ENCODE measurements at places on chromosomes 2 and 18.

GRCh38 chr18:12996661-12997292 lies 5.6 kb downstream of the CEP192 start:
- DNase-seq: no peak

DNA sequence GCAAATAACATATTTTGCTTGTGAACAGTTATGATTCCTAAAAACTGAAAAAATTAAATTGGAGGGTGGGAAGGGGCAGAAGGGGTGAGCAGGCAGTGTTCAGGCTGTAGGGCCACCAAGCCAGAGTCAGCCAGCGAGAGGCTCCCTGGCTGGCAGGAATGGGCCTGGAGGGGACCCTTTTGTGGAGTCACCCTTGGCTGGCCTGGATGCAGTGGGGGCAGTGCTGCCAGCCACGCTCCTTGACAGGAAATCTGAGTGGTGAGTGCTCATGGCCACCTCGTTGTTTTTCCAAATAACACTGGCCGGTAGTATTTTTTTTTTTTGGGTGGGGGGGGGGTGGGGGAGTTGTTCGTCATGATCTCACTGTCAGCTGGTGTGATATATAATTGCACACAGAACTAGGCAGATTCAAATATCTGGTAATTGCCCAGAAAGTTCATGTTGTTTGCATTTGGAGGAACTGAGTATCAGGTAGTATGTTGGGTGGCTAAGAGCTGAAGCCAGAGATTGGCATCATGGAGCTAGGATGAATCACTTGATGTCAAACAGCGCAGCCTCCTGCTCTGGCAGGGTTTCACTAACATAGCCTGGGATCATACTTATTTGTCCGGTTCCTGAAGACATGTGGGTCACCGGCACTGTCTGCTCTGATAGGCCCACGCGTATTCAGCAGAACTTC lies 160.0 kb downstream of the PTGR3 start:
- no peak for DNase-seq

GRCh38 chr2:177264209-177264692 lies 276 bp downstream of the NFE2L2 start:
- DNase-seq: no peak

DNA sequence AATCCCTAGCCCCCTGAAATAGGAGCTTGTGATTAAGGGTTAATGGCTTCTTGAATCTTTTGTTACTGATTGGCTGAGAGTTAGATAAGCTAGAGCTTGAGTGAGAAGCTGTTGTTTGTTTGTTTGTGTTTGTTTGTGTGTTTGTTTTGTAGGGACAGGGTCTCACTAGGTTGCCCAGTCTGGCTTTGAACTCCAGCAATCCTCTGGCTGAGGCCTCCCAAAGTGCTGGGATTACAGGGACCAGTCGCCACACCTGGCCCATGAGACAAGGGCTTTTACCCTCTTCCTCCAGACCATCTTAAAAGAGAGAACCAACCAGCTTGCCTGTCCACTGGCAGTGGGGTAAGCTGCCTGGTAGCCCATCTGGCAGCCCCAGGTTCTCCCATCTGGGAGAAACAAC lies 58.1 kb downstream of the SH2D6 start:
- no peak for DNase-seq

GRCh38 chr2:88596141-88596830 lies 31.0 kb downstream of the EIF2AK3 start:
- no peak for DNase-seq

DNA sequence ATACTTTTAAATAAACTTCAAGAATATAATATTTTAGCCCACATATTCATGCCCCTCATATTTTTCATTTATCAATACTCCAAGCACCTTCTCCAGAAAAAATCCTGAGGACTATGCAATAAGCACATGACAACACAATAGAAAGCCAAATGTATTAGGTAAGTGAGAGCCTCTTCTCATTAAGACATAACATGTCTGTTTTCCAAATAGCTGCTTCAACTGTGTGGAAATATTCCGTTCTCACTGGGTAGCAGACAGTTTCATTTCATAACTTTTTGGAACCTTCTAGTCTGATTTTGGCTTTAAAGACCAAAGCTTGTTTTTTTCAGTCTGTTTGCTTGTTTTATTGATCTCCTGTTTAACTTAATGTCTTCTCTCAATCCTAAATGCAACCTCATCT lies 137.8 kb downstream of the PIK3C3 start:
- DNase-seq: no peak

- peak; percentile 62 for DNase-seq
Measured at GRCh38 chr2:174748948-174749347, 15.3 kb downstream of the CHRNA1 start.

DNA sequence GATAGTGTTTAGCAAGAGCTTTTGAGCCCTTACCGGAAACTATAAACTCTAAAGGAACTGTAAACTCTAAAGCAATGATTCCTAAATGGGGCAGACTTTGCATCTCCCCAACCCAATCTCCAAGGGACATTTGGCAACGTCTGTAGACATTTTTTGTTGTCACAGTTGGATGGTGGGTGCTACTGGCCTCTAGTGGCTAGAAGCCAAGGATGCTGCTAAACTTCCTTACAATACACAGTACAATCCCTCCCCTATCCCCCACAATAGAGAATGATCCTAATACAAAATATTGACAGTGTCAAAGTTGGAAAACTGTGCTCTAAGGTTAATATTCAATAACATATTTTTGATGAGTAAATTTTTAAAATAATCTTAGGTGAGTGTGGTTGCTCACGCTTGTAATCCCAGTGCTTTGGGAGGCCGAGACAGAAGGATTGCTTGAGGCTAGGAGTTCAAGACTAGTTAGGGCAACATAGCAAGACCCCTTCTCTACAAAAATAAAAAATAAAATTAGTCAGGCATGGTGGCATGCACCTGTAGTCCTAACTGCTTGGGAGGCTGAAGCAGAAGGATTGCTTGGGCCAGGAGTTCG lies 66.7 kb downstream of the PTPN4 start:
- DNase-seq: no peak

- no peak for DNase-seq
Measured at GRCh38 chr2:68880213-68880612, 9.0 kb upstream of the BMP10 start.

- DNase-seq: no peak
Measured at GRCh38 chr2:213101692-213102460, 49.5 kb downstream of the IKZF2 start.

- DNase-seq: no peak
Measured at GRCh38 chr2:120227111-120227991, 4.2 kb upstream of the TMEM185B start.

- no peak for DNase-seq
Measured at GRCh38 chr18:9508446-9509025, 33.2 kb downstream of the RALBP1 start.

GRCh38 chr2:182713601-182714000 lies 2.5 kb upstream of the DNAJC10 start:
- DNase-seq: no peak

DNA sequence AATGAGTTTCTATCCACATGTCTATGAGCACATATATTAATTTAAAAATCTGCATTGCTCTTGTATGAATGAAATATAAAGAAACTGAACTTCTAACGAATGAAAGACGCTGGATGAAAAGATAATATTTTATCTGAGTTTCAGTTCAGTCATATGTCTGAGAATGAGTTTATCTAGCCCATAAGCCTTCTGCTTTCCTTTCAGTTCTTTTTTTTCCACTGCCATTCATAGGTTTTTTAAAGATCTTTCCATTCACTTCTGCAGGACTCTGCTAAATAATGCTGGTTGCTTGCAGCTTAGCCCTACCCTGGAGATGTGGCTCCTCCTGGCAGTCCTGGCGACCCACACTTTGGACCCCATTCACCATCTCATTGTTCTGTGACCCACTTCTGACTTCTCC lies 109.0 kb downstream of the BCL2 start:
- no peak for DNase-seq

All from stimulated activated CD4-positive, alpha-beta T cell treated with anti-CD3 and anti-CD28 coated beads, Interleukin-1b, Interleukin-23, amount 100 ng/mL, for 1 hour (primary cell).